ENCODE measurements at places on chromosomes 1 and 21.

DNA sequence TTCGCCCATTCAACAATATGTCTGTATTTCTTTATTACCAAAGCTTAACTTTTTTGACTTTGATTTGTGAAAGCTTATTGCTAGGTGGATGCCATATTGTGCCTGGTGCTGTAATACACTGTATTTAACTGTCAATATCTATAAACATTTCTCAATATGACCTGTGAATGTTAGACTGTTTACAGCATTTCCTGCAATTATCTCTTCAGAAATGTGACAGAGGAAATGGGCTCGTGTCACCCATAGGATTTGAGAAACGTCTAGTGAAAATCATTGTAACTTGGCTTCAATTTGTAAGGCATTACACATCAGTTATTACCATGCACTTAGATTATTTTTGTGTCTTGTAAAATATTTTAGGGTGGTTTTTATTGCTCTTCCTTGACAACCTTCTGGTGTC, 237.8 kb upstream of the ADGRL2 start:
- no peak for DNase-seq

DNA sequence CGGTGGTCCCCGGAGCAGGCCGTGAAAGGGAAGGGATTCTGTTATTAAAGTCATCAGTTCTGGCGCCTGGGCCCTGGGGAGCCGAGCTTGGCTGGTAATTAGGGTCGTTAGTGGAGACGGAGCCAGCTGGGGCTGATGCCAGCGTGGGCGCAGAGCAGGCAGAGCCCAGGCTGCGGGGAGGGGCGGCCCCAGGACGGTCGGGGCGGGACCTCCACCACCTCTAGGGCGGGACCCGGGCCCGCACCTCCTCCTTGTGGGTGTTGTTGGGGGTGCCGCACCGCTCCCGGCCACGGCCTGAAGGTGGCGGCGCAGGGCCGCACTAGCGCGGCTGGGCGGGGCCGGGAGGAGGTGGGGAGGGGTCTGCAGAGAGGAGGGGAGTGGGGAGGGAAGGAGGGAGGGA, 470.6 kb downstream of the PTPRU start:
- no peak for DNase-seq

DNA sequence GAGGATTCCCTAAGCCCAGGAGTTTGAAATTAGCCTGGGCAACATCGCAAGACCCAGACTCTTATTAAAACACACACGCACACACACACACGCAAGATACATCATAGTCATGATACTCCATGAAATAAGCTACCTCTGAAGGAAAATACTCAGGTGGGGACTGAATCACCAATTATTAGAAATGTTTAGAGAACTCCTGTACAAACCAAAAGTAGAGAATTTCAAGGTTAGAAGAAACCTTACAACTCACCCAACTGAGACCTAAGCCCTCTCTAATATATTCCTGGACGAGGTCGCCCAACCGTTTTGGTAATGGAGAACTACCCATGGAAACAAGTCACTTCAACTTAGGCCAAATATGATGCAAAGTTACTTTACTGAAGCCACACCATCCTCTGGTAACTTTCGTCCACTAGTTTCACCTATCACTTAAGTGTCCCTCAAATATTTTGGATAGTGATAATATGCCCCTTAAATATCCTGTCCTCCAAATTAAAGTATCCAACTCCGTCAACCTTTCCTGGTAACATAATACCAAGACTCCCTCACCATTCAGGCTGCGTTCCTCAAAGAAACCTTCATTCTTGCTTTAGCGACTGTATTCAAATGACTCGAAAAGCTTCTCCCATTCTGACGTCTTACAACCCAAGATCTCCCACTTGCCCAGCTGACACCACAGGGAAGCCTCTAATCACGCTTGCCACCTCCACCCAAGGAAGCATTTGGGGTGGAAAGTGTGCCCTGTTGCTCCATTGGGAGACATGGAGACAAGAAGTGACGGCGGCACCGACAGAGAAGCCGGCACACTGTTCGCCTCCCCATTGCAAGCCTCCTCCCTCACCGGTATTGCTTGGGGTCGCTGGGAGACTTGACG, 856 bp downstream of the NRDC start:
- DNase-seq = no peak

- DNase-seq = no peak
Measured at GRCh38 chr1:70358921-70359564, 4.5 kb upstream of the ANKRD13C start.

DNA sequence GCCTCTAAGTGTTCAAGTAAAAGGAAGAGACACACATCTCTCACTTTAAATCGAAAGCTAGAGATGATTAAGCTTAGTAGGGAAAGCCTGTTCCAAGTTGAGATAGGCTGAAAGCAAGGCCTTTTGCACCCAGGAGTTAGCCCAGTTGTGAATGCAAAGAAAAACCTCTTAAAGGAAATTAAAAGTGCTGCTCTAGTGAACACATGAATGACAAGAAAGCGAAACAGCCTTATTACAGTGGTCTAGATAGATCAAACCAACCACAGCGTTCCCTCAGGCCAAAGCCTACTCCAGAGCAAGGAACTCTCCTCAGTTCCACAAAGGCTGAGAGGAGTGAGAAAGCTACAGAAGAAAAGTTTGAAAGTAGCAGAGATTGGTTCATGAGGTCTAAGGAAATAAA, 14.9 kb downstream of the TCP10L start:
- no peak for DNase-seq

GRCh38 chr1:115233598-115233997, 104.5 kb downstream of the NGF start:
- DNase-seq = no peak

DNA sequence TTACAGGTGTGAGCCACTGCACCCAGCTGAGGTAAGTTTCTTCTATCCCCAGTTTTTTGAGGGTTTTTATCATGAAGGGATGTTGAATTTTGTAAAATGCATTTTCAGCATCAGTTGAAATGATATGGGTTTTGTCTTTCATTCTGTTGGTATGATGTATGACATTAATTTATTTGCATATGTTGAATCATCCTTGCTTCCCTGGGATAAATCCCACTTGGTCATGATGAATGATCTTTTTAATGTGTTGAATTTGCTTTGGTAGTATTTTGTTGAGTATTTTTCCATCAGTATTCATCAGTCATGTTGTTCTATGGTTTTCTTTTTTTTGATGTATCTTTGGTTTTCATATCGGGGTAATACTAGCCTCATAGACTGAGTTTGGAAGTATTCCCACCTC, 141.0 kb downstream of the RPS6KC1 start:
- DNase-seq = no peak

DNA sequence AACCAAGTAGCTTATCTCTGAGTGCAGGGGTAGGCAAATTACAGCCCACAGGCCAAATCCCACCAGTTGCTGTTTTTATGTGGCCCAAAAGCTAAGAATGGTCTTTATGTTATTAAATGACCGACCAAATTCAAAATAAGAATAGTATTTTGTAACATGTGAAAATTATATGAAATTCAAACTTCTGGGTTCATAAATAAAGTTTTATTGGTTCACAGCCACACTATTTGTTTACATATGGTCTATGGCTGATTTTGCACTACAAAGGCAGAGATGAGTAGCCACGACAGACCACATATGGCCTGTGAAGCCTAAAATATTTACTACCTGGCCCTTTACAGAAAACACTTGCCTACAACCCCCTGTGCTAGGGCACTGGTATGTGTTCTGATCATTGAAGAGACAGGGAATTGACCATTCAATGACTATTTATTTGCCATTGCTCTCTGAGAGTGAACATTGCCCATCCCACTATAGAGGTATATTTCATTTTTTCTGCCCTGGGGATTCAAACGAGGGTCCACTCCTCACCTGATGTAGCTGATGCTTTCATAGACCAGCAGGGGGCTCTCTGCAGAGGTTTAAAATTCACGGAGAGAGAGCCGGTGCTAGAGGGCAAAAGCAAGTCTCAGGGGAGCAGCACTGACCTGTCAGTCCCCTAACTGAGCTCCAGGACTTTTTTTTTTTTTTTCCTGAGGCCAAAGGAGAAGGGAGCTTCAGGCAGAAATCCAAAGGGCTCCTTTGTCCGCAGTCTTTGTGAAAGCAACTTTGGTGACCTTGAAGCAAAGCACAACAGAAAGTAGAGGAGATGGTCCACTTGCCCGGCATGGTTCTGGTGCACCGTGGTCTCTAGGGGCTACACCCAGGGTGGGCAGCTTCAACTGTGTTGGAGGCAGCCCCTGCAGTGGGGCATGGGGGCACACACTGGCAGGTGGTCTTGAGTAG, 7.3 kb upstream of the GNL2 start:
- DNase-seq = no peak

DNA sequence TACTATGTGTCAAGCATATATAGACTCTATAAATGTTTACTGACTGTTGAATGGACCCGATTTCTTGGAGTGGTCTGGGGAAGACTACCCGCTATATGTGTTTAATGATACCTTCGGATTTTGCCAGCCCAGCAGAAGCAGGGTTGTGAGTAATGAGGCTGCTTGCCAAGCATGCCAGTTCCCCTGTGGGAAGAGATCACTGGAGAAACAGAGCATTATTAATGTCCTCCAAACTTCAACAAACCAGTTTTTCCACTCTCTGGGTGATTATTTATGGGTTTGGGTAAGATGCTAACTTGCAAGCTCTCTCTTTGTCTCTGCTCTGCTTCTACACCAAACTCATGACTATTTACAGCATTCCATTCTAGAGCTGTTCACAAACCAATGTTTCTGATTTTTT, 25.1 kb upstream of the PHGDH start:
- DNase-seq = no peak

- DNase-seq = no peak
Measured at GRCh38 chr1:236489710-236490377, 33.9 kb upstream of the LGALS8 start.

DNA sequence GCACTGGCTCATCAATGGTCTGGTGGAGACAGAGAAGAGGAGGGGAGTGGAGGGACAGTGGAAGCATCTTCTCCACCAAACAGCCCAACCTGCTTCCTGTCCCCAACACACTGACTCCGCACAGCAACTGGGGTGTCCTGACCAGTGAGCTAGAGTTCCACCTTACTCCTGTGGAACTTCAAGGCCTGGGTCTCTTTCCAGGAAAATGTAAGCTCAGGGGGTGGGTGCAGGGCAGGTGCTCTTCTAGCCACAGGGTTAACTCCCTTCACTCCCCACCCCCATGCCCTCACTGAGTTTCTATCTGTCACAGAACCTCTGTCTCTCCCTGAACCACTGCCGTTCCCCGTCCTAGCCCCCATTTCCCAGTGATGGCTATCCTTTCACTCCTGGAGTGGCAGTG, 876 bp downstream of the MOB3C start:
- no peak for DNase-seq

- DNase-seq = no peak
Measured at GRCh38 chr1:19457607-19458006, 27.7 kb downstream of the CAPZB start.

DNA sequence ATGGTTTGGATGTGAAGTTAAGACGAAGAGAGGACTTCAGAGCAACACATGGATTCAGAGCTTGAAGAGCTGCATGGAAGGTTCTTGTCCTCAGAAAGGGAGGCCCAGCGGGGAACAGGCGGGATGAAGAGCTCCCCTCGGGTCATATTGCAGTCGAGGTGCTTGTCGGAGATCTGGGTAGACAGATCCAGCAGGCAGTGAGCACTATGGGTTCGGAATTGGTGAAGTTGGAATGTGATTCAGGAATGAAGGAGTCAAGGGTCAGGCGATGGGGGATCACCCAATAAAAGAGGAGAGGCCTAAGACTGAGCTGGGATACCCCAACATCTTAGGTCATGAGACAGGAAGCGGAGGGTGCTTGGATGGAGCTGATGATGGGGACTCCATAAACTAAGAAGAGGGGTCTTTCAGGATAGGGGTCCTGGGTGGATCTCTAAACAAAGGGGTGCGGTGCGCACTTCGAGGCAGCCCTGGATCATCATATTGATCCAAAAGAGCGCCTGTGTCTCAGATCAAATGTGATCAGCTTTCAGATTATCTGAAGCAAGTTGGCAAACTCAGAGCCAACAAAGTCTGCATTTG, 176.3 kb upstream of the VAMP3 start:
- DNase-seq = no peak
